ENCODE measurements at places on chromosomes 7 and 10.
A peak's percentile ranks its signal among the peaks of the same experiment; 100 is the strongest.

DNA sequence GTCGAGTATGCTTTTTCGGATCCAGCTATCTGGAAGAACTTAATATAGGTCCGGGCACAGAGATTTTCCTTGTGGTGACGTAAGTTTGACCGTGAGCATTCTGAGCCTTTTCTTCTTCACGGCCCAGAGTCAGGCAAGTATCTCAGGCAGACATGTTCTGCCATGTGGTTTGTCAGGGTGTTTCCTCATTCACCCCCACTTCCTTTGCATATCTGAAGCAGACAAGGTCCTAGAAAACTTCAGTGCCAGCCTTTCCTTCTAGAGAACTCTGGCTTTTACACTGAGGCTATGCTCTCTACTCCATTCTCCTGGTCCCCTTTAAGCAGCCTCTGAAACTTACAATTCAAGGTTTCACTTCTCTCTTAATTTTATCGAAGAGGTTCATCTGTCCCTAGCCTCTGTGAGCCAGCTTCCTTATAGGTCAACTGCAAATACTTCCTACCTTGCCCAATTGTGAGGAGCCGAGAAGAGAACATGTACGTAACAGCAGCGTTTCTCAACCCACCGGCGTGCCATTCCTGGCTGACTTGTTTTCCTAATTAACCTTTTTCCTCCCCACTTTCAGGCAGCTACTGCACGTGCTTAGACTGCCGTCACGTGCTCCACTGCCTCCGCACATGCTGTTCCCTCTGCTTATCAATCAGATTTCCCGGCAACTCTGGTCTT is 47.3 kb downstream of the CDCA7L start:
- DNase-seq: no peak

GRCh38 chr7:148664324-148664723 is 34.4 kb upstream of the CUL1 start:
- no peak for DNase-seq

GRCh38 chr10:93629647-93630305 is 17.4 kb downstream of the PDE6C start:
- DNase-seq: no peak

DNA sequence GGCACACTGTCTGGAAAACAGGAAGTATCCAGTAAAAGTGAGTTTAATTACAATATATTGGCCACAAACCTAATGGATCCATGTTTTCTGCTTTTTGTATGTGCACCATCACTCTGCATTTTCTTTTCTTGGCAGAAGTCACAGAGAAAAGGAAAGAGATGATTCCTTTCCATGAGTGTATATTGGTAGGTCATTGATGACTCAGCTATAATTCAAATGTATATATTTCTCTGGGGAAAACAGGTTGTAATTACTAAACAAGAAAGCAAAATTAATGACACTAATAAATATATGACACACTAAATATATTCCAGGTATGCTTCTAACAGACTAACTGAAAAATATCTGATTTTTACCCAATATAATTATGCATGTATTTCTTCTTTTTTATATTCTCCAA is 105.9 kb upstream of the PCDH15 start:
- DNase-seq: no peak

GRCh38 chr10:3428826-3429225 is 256.2 kb upstream of the PITRM1 start:
- no peak for DNase-seq

DNA sequence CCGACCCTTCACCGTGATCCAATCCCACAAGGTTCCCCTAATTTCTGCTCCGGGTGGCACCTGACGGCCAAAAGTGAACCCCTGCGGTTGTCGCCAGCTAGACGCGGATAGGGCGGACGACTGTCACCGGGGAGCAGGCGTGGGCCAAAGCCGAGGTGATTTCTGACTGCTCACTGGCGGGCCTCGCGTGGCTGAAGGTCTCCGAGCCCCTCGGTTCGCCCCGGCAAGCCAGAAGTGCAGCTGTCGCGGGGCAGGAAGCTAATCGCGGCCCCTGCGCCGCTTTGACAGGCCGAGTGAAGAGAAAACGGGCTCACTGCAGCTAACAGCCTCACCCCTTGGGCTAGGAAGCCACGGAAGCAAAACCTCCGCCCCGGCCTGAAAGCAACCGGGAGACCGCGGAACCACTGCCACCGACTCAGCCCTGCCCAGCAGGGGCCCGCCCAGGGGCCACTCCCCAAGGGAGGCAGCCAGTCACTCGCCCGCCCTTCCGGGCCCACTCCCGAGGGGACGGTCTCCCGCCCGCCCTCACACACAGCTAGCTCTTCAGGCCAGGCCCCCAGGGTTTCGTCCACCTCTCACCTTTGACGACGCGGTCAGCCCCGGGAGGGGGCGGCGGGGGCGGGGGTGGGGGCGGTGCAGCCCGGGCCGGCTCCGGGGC is 469 bp downstream of the PPP3CB start:
- peak; percentile 94 for DNase-seq

Measured in activated CD8-positive, alpha-beta memory T cell treated with anti-CD3 and anti-CD28 coated beads for 24 hours (primary cell).